ENCODE measurements at places on chromosomes 2 and 18.
A peak's percentile ranks its signal among the peaks of the same experiment; 100 is the strongest.

DNA sequence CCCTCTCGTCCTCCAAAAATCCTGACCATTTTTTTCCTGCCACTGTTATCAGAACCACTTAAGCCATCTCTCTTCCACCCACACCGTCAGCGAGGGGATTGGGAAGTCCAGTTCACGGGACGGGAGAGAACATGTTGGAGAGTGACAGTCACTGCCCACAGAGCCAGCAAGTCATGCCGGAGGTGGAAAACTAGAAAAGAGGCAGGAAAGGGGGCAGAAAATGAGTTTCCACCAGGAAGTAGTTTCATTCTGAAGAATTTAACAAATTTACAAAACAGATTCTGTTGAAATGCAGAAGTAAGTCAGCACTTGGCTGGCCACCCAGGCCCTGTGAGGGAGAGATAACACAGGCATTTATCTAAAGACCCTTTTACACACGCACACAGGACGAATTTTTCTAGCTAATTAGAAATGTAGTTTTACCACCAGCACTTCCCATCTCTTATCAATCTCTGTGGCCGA is 431.3 kb downstream of the TSN start:
- DNase-seq = no peak

GRCh38 chr2:31235504-31235902 is 1.6 kb downstream of the EHD3 start:
- DNase-seq = peak; percentile 16

DNA sequence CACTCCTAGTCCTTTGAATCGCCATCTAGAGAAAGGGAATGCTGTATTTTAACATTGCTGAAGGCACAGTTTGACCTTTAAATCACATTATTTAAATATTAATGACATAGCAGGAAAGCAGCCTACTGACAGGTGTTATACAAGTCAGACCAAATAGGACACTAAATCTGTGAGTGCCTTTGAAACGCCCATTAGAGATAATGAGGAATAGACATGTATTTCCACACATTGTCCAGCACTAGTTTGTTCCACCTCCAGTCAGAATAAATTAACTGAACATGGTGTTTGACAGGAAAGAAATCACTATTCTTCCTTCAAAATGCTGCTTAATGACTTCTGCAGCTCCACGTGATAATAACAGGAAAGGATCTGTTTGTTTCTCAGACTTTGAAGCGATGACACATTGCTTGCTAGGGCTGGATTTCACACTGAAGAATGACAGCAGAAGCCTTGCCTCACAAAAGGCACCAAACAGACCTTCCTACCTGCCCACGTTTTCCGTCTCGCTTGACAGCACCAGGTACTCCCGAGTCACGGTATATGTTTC is 90.5 kb upstream of the DDX18 start:
- DNase-seq = no peak

- no peak for DNase-seq
These were observed 475.8 kb downstream of the ZNF804A start for GRCh38 chr2:185074156-185074555.

DNA sequence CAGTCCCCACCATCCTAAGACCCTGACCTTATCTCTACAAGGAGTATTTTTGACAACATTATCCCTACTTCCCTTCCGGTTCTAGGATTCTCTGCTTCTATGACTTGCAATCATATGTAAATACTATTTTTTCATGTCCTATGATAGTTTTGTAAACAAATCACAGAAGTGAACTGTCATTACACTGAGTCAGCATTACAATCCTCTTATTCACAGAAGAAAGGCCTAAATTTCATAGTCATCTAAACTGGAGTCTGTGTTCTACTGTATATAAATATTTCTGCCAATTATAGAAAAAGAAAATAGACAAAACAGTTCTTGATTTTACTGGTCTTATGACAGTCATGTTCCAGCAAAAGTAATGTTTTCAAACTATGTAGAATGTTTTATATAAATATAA is 265.1 kb downstream of the NCKAP5 start:
- no peak for DNase-seq

DNA sequence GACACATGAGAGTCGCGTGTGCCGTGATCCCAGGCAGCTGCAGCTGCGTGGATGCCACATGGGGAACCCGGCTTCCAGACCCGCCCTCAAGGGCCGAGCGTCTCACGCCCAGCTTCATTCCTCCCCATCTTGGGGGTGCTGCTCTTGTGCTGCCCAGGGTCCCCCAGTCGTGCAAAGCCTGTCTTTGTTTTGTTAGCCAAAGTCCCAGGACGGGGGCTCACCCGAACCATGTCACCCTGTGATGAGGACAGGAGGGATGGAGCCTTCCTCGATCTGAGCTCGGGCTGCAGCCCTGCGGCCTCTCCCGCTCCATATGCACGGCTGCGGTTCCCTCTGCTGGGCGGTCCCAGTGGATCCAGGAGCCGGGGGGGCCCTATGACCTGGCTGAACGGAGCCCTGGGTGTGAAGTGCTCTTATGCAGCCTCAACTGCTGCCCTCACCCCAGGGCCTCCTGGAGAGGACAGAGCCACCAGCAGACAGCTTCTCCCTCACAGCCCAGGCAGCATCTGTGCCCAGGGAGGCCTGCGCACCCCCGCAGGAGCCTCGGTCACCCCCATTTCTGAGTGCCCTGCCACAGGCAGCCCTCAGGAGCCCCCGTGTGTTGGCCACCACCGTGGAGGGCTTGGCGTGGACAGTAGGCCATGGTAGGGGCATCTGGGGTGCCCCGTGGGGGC is 99.0 kb upstream of the CTDP1 start:
- no peak for DNase-seq

GRCh38 chr18:24051031-24051947 is 36.7 kb downstream of the TTC39C start:
- DNase-seq = no peak

GRCh38 chr2:31729442-31730092 is 148.8 kb upstream of the SRD5A2 start:
- peak; percentile 22 for DNase-seq

DNA sequence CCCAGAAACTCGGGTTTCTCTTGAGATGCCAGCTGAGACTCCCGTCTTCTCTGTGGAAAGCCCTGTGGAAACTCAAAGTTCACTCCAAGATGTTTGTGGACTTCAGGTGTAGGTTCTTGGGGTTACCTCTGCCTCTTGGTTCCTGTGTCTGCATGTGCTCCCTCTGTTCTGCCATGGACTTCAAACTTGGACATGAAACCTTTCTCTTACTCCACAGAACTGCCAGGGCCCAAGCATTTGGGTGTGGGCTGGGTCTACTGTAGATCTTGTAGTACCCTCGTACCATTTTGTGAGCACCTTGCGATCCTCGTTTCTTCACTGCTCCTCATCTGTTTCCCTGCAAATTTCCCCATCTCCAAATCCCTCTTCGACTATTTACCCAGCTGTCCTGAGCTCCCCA is 175.5 kb downstream of the HAUS1 start:
- DNase-seq = no peak

DNA sequence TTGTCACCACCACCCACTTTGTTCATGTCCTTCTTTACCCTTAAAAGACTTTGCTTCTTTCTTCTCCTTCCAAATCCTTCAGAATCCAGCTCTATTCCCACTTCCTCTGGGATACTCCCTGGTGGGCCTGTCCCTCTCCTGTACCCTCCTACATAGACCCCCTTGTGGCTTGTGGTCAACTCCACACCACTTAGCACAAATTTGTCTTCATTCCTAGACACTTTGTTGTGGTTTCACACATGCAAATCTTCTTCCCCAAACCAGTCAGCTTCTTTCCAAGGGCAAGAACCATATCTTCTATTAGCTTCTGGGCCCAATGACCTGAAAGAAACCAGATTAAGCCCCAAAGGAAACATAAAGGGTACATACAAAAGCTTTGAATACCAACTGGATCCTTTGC is 342.4 kb downstream of the TNS1 start:
- DNase-seq = no peak

GRCh38 chr2:55138014-55138881 is 88.0 kb upstream of the RTN4 start:
- DNase-seq = peak; percentile 54

- DNase-seq = no peak
These were observed 316.9 kb upstream of the ZEB2 start for GRCh38 chr2:144836635-144837350.

GRCh38 chr2:128689971-128690370 is 371.3 kb upstream of the HS6ST1 start:
- no peak for DNase-seq
